ENCODE measurements at places on chromosomes 12 and 14.

DNA sequence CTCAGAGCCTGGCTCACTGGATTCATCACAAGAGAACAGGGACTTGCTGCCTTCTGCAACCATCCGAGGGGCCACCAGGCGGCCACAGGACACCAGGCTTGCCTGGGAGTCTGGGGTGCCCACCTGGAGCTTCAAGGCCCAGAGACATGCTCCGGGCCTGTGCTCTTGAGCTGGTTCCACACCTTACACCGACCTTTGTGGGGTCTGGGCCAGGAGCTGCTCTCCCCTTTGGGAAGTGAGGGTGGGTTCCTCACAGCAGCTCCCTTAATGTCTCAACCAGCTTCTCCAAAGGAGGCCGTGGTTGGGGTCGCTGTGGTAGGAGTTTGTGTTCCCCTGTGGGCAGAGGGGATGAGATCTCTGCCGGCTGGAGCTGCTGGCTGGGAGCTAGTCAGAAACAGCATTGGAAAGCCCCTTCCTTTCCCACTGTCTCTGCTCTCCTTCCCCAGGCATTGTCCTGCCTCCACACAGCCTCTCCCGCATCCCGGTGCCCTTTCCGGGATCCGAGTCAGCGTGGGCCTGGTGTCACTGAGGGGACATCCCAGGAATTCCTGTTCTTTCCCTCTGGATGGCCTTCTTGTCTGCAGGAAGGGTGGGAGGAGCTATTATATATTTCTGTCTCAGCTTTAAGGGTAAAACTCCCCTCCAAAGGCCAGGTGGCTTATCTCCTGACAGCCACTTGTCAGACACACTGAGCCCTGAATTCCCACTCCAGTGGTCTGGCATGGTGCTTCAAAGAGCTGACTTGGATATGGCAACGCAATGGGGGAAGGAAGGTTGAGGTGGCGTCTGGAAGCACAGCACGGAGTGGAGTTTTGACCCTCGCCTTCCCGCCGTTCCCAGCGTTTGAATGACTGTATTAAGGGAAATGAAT is 5.1 kb upstream of the PAPLN start:
- no peak overlapping the region for H3K27ac ChIP-seq
- no peak overlapping the region for H3K4me3 ChIP-seq
- peaks cover 29% of the 10 kb centered on the region for H3K27me3 ChIP-seq
- no peaks in the 10 kb centered on the region for H3K36me3 ChIP-seq

- no peaks in the 10 kb centered on the region for H3K36me3 ChIP-seq
- no peaks in the 10 kb centered on the region for H3K4me1 ChIP-seq
- no peaks in the 10 kb centered on the region for H3K27me3 ChIP-seq
- peak; percentile 24 for DNase-seq
- no peak overlapping the region for H3K4me3 ChIP-seq
- H3K27ac ChIP-seq, result no peak overlapping the region
Observed at GRCh38 chr12:58204071-58204470, 262.7 kb downstream of the ATP23 start.

DNA sequence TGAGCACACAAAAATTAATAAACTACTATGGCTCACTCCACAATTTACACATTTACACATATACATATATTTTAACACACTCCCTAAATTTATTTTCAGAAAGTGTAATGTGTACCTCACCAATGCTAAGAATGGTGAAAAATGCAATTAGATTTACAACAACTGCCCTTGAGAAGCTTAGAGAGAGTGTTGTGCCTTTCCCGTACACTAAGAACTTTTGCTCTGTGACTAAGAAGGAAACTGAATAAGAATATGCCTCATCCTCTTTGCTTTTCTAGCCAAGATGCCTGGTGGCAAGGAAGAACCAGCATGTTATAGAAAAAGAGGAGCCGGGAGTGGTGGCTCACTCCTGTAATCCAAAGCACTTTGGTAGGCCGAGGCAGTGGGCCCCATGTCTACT is 62.3 kb downstream of the SINHCAF start:
- H3K36me3 ChIP-seq, result no peaks in the 10 kb centered on the region
- DNase-seq, result peak; percentile 20
- no peaks in the 10 kb centered on the region for H3K4me1 ChIP-seq
- H3K27me3 ChIP-seq, result no peaks in the 10 kb centered on the region
- no peak overlapping the region for H3K27ac ChIP-seq
- no peak overlapping the region for H3K4me3 ChIP-seq

- no peaks in the 10 kb centered on the region for H3K36me3 ChIP-seq
- no peaks in the 10 kb centered on the region for H3K4me1 ChIP-seq
- peaks cover 33% of the 10 kb centered on the region for H3K27me3 ChIP-seq
- H3K4me3 ChIP-seq, result no peak overlapping the region
Observed at GRCh38 chr14:33945210-33946088, 5.4 kb downstream of the EGLN3 start.

GRCh38 chr12:58509116-58509885 is 411.0 kb downstream of the LRIG3 start:
- DNase-seq, result peak; percentile 79
- H3K27ac ChIP-seq, result peak overlapping the region; percentile 65
- no peaks in the 10 kb centered on the region for H3K27me3 ChIP-seq
- no peaks in the 10 kb centered on the region for H3K36me3 ChIP-seq
- H3K4me3 ChIP-seq, result no peak overlapping the region

DNA sequence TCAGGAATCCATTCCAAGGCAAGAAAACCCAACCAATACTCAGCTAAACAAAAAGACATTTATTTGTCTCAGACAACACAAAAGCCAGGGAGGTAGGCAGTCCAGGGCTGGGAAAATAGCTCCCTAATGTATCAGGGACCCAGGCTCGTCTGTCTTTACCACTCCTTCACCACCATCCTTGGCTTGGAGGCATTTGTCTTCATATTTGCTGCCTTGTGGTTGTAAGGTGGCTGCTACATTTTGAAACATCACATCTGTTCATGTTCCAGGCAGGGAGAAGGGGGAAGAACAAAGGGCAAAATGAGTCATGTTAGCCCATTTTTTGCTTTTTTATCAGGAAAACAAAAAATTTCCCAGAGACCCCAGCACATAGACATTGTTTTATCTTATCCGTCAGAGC is 44.8 kb upstream of the PCED1B start:
- no peaks in the 10 kb centered on the region for H3K27me3 ChIP-seq
- no peak overlapping the region for H3K4me3 ChIP-seq
- no peaks in the 10 kb centered on the region for H3K36me3 ChIP-seq
- peaks cover 8% of the 10 kb centered on the region for H3K4me1 ChIP-seq
- no peak overlapping the region for H3K27ac ChIP-seq

- DNase-seq, result no peak
- peaks cover 10% of the 10 kb centered on the region for H3K4me1 ChIP-seq
- H3K27me3 ChIP-seq, result no peaks in the 10 kb centered on the region
- peak overlapping the region; percentile 41 for H3K4me3 ChIP-seq
- no peaks in the 10 kb centered on the region for H3K36me3 ChIP-seq
- H3K27ac ChIP-seq, result no peak overlapping the region
Observed at GRCh38 chr14:80906336-80906735, 35.2 kb downstream of the CEP128 start.

GRCh38 chr12:66692170-66692569 is 13.3 kb upstream of the GRIP1 start:
- H3K4me1 ChIP-seq, result no peaks in the 10 kb centered on the region
- H3K27me3 ChIP-seq, result peaks cover 33% of the 10 kb centered on the region
- no peak overlapping the region for H3K27ac ChIP-seq
- no peaks in the 10 kb centered on the region for H3K36me3 ChIP-seq

DNA sequence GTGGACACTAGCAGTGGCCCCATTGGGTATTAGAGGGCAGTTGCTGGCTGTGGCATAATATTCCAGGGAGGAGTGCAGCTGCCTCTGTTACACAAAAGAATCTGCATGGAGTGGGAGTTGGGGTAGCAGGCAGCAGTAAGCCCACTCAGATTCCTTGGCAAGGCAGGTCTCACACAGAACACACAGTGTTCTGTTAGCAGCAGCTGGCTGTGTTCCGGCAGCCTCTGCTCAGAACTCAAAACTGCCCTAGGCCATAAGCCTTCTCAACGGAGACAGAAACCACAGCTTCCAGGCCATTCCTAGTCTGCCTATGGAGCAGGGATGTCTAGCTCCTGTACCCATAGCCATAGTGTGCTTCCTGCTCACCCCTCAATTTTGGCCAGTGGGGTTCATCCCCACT is 1085.4 kb downstream of the SLC6A15 start:
- no peaks in the 10 kb centered on the region for H3K36me3 ChIP-seq
- DNase-seq, result no peak
- no peaks in the 10 kb centered on the region for H3K27me3 ChIP-seq
- H3K4me1 ChIP-seq, result no peaks in the 10 kb centered on the region
- no peak overlapping the region for H3K4me3 ChIP-seq

DNA sequence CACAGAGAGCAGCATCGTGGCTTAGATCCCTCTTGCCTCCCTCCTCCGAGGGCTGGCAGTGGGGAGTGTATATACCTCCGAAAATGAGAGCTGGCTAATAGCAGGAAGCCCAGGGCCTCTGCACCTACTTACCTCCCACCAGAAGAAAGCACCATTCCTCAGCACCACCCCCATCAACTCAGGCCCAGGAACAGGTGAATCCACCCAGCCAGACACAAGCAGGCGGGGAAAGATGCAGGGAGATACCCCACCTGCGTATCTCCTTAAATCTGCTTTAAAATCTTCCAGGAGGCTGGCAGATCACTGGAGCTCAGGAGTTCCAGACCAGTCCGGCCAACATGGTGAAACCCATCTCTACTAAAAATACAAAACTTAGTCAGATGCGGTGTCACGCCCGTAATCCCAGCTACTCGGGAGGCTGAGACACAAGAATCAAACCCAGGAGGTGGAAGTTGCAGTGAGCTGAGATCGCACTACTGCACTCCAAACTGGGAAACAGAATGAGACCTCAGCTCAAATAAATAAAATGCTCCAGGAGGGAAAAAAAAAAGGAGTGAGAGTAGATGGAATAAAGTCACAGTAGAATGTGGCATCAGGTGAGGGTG is 93.5 kb downstream of the SINHCAF start:
- peaks cover 43% of the 10 kb centered on the region for H3K27me3 ChIP-seq
- no peak overlapping the region for H3K27ac ChIP-seq
- no peak for DNase-seq

- H3K27me3 ChIP-seq, result no peaks in the 10 kb centered on the region
- peak; percentile 92 for DNase-seq
- peaks cover 86% of the 10 kb centered on the region for H3K4me1 ChIP-seq
- peak overlapping the region; percentile 92 for H3K27ac ChIP-seq
- peak overlapping the region; percentile 46 for H3K4me3 ChIP-seq
Observed at GRCh38 chr12:120247621-120248030, 17.9 kb downstream of the PXN start.

- H3K27me3 ChIP-seq, result no peaks in the 10 kb centered on the region
- H3K27ac ChIP-seq, result no peak overlapping the region
- H3K4me3 ChIP-seq, result no peak overlapping the region
- no peaks in the 10 kb centered on the region for H3K36me3 ChIP-seq
Observed at GRCh38 chr12:47123730-47124129, 44.0 kb upstream of the AMIGO2 start.

- peak; percentile 50 for DNase-seq
- H3K4me1 ChIP-seq, result no peaks in the 10 kb centered on the region
- H3K27me3 ChIP-seq, result no peaks in the 10 kb centered on the region
- no peaks in the 10 kb centered on the region for H3K36me3 ChIP-seq
- no peak overlapping the region for H3K27ac ChIP-seq
Observed at GRCh38 chr12:105279460-105280056, 43.6 kb upstream of the APPL2 start.

DNA sequence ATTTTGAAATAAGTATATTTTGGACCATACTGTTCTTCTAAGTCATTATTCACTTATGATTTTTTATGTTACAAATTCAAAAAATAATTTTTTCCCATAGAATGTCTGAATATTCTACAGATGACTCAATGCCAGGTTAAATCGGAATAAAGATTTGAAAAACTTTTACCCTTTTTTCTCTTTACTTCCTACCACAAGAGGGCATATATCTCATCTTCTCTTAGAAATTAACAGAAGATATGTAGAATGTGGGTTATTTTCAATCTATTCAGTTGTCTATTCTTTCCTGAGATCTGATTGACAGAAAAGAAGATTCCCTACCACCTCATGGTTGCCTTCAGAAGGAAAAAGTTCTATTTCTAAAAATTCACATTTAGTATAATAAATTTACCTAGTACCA is 53.0 kb upstream of the KITLG start:
- peak; percentile 44 for DNase-seq
- no peak overlapping the region for H3K27ac ChIP-seq
- no peaks in the 10 kb centered on the region for H3K36me3 ChIP-seq
- no peaks in the 10 kb centered on the region for H3K27me3 ChIP-seq
- no peak overlapping the region for H3K4me3 ChIP-seq

DNA sequence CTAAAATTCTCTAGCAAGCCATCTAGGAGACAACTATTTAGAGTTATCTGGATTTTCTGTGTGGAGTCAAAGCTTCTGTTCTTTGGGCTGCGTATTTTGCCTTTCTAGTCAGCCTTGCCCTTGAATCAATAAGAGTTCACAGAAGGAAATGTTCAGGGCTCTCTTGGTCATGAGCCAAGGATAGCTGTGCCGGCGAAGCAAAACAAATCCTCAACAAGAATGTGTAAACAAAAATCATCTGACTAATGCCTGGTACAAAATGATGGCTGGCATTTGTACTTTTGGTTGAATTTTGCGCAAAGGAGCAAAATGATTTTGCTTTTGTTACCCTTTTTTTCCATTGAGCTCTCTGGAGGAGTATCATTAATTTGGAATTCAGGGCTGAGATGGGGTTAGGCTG is 171.1 kb downstream of the DACT1 start:
- H3K27me3 ChIP-seq, result no peaks in the 10 kb centered on the region
- H3K36me3 ChIP-seq, result no peaks in the 10 kb centered on the region
- no peaks in the 10 kb centered on the region for H3K4me1 ChIP-seq
- no peak overlapping the region for H3K27ac ChIP-seq

GRCh38 chr12:96170328-96170727 is 23.8 kb upstream of the ELK3 start:
- no peak overlapping the region for H3K4me3 ChIP-seq
- no peaks in the 10 kb centered on the region for H3K27me3 ChIP-seq
- no peaks in the 10 kb centered on the region for H3K36me3 ChIP-seq
- no peak for DNase-seq
- no peaks in the 10 kb centered on the region for H3K4me1 ChIP-seq
- no peak overlapping the region for H3K27ac ChIP-seq

GRCh38 chr14:73778736-73779135 is 64.6 kb upstream of the PNMA1 start:
- H3K36me3 ChIP-seq, result no peaks in the 10 kb centered on the region
- no peak for DNase-seq
- H3K4me1 ChIP-seq, result peaks cover 2% of the 10 kb centered on the region
- no peaks in the 10 kb centered on the region for H3K27me3 ChIP-seq

DNA sequence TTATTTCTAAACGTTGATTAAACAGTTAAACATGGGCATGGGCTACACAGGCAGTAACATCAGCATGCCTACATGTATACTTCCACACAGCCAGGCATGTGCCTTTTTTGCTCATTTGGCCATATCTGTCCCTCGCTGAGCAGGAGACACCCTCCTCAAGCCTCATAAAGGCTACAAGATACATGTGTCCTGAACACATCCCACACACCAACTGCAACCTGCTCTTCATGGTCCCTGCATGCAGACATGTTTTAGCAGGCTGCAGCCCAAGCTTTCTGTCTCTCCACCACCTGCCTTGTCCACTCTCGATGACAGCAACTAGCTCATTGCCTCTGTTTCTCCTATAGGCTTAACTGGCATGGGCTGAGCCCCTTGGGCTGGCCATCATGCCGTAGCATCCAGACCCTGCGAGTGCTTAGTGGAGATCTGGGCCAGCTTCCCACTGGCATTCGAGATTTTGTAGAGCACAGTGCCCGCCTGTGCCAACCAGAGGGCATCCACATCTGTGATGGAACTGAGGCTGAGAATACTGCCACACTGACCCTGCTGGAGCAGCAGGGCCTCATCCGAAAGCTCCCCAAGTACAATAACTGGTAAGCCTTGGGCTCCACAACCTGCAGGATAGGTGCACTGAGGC is 2.6 kb downstream of the PCK2 start:
- no peak for DNase-seq
- no peak overlapping the region for H3K27ac ChIP-seq
- H3K4me3 ChIP-seq, result no peak overlapping the region
- peaks cover 10% of the 10 kb centered on the region for H3K4me1 ChIP-seq
- H3K27me3 ChIP-seq, result no peaks in the 10 kb centered on the region

Data from GM23248 (cell line).